ENCODE measurements at places on chromosomes 3 and 15. TPM values are rescaled to one million over a fixed set of nuclear protein-coding genes. Genes with fewer than 3 reads are reported as not detected.

The APOD gene
- not detected for total RNA-seq

The ALDH1A3 gene
- 0.47 TPM for total RNA-seq

The CYP8B1 gene
- 0.05 TPM for total RNA-seq

The COX17 gene
- total RNA-seq: 94.7 TPM

The TRIM71 gene
- 0.18 TPM for total RNA-seq

The MKRN2OS gene
- total RNA-seq: not detected

The PAK2 gene
- total RNA-seq: 65.8 TPM

The NEK10 gene
- total RNA-seq: 0.21 TPM

The DLL4 gene
- 0.38 TPM for total RNA-seq

The ZNF80 gene
- total RNA-seq: 0.29 TPM

The CACNA2D3 gene
- total RNA-seq: not detected

The SLC28A1 gene
- total RNA-seq: not detected

The CASR gene
- 0.08 TPM for total RNA-seq

The HLTF gene
- total RNA-seq: 13.2 TPM

The ZBTB20 gene
- total RNA-seq: 0.91 TPM

The B3GALNT1 gene
- 2.4 TPM for total RNA-seq

The FANCD2OS gene
- total RNA-seq: not detected

The IGSF10 gene
- not detected for total RNA-seq

DNA sequence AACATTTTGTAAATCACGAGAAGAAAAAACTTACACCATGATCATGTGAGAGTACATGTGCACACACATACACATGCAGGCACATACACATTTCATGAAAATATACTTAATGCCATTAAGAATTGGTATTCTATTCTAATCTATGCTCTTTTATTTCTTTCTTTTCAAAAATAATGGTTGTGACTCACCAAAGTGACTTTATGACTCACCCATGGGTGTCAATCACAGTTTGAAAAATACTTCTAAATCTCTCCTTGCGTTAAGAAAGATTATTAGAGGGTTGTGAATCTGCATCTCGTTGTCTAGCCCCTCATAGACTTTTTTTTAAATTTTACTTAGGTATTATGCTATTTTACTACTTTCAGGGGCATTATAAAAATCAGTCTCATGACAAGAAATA, 254.2 kb downstream of the TUSC7 start:
- DNase-seq: no peak

GRCh38 chr3:40623567-40623966, 98.8 kb downstream of the ZNF621 start:
- DNase-seq: no peak

GRCh38 chr3:54600441-54601204, 327.2 kb downstream of the LRTM1 start:
- no peak for DNase-seq

GRCh38 chr3:16504242-16504641, 9.3 kb downstream of the RFTN1 start:
- DNase-seq: no peak

GRCh38 chr3:13690636-13691035, 141.7 kb downstream of the FBLN2 start:
- DNase-seq: no peak

- DNase-seq: no peak
Measured at GRCh38 chr15:66586155-66586976, 20.6 kb upstream of the LCTL start.

- no peak for DNase-seq
Measured at GRCh38 chr3:119401503-119402440, 61.6 kb downstream of the TMEM39A start.

- no peak for DNase-seq
Measured at GRCh38 chr3:187661267-187661666, 8.9 kb downstream of the SST start.

- DNase-seq: no peak
Measured at GRCh38 chr3:138349926-138350665, 1.7 kb downstream of the MRAS start.

DNA sequence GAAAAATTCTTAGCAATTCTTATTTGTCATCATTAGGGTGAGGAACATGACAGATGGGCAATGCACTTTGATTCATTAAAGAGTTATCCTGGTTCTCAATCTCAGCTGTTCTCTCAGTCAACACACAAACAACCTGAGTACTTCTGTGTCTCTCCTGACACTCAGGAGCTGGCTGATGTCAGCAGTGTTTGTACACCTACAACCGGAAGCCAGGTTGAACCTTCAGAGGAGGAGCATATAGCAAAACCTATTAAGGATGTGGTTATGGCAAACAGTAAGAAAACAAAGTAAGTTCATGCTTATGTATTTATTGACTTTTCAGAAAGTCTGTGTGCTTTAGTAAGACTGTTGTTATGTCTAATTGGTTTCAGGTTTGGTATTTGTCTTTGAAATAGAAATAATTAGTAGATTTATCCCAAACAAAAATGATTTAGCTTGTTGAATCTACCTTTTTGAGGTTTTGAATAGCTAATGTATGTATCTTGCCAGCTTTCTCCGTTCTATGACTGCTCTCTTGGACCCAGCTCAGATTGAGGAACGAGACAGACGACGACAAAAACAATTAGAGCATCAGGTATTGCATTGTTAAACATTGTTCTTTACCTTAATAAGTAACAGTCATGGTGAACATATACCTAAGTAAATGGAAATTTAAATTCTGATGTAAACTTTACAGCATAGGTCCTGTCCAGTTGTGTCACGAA, 36.6 kb downstream of the CCDC66 start:
- DNase-seq: peak; percentile 29

- no peak for DNase-seq
Measured at GRCh38 chr15:77098572-77098971, 27.7 kb upstream of the TSPAN3 start.

GRCh38 chr3:58900386-58900785, 149.4 kb downstream of the CFAP20DC start:
- DNase-seq: no peak

GRCh38 chr3:19206540-19206939, 58.2 kb downstream of the KCNH8 start:
- no peak for DNase-seq

DNA sequence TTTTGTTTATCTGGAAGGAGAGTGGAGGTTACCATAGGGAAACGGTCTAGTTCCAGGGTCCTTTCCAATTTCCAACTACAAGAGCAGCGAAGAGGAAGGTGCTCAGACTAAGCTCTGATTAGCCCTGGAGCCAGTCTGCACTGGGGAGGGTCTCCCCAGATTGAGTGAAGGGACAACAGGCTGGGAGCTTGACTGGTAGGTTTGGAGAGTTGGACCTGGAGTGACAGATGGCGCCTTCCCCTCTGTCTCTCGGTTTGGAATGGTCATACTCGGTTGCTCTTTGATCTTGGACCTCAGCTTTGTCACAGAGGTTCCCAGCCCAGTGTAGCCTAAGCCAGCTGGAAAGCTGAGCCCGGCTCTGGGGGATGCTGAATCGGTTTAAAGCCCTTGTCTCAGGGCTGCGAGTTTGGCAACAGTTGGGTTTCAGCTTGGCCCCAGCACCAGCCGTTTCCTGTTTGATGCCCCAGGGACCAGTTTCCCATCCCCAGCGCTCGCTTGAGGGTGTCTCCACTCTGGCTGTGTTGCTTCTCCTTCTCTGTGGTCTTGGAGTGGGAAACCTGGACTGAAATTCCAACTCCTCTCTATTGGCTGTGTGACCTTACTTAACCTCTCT, 53.1 kb upstream of the ULK4 start:
- DNase-seq: no peak

DNA sequence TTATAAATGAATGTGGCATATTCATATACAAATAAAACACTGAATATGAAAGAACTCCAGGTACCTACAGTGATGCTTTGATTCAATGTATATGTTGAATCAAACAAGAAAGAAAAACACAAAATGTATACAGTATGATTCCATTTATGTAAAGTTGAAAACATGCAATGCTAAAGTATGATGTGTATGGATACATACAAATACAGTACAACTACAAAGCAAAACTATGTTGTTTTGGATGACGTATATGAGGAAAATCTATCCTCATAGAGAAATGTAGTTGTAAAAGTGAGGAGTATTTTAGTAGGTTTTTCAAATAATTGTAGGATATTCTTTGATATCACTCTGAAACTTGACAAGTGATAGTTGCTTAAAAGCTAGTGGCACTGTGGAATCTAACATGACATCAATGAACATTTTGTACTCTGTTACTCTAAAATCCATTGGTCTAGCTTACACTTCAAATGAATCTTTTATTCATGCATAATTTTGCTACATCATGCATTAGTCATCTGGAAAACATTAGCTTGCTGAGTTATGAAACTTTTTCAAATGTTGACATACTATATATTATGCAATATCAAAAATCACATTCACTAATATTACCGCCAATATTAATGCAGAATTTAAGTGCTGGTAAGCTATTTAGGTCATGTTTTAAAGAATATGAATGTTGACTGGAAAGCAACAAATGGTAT, 278.1 kb upstream of the CHRNA7 start:
- DNase-seq: no peak

- DNase-seq: no peak
Measured at GRCh38 chr3:99410789-99411311, 227.5 kb upstream of the COL8A1 start.

GRCh38 chr15:66630801-66631351, 65.1 kb upstream of the LCTL start:
- DNase-seq: no peak

DNA sequence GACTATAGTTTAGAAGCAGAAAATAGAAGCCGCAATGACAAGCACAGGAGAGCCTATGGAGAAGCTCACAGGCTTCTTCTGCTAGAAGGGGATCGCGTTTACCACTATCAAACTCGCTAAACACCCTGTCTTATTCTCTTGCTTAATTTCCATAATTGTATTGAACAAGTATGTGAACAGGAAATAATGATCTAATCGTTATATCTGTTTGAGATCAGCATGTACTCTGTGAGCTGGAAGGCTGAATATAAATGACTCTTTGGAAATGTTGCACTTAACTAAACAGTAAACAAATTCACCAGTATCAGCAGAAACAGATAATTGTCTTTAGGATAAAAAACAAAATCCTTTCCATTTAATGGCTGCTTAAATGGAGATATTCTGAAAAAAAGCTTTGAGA, 15.0 kb downstream of the NEK10 start:
- no peak for DNase-seq

DNA sequence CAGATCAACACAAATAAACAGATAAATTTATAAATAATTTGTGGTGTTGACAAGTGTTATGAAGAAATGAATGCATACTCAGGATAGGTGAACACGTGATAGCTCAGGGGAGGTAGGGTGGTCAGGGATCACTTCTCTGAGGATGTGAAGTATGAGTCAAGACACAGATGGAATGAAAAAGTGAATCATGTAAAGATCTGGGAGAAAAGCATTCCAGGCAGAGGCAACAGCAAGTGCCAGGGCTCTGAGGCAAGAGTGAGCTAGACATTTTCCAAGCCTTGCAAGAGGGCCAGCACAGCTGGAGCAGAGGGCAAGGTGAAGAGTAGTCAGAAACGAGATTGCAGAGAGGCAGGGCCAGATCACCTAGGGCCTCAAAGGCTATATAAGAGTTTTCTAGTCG, 177.8 kb downstream of the WNT5A start:
- no peak for DNase-seq

- no peak for DNase-seq
Measured at GRCh38 chr15:101488300-101489164, 975 bp downstream of the PCSK6 start.

DNA sequence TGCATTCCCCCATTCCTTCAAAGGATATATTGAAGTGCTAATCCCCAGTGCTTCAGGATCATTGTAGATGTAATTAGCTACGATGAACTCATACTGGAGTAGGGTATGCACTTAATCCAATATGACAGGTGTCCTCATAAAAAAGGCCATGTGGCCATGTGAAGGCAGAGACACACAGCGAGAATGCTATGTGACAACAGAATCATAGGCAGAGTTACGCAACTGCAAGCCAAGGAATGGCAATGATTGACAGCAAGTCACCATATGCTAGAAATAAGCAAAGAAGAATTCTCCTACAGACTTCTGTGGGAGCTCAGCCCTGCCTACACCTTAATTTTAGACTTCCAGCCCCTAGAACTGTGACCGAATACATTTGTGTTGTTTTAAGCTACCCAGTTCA, 875.6 kb upstream of the ROBO1 start:
- DNase-seq: no peak

DNA sequence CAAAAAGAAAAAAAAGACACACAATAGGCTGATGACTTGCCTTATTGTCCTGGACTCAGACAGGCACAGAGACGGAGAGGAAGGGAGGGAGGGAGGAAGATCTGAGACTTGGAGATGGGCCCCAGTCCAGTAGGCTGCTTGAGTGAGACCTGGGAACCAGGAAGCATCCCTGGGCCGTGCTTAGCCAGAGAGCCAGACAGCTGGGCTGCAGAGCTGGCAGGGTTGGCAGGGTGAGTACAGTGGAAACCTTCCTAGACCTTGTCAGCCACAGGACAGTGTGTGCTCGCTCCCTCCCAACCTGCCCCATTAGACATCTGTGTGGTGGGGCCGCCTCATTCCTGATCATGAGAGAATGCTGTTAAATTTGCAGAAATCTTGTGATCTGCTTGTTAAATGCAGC, 107.9 kb upstream of the ALDH1A3 start:
- no peak for DNase-seq

- DNase-seq: no peak
Measured at GRCh38 chr15:75655931-75656330, 8.2 kb downstream of the SNX33 start.

GRCh38 chr15:73948982-73949381, 22.7 kb downstream of the LOXL1 start:
- no peak for DNase-seq

DNA sequence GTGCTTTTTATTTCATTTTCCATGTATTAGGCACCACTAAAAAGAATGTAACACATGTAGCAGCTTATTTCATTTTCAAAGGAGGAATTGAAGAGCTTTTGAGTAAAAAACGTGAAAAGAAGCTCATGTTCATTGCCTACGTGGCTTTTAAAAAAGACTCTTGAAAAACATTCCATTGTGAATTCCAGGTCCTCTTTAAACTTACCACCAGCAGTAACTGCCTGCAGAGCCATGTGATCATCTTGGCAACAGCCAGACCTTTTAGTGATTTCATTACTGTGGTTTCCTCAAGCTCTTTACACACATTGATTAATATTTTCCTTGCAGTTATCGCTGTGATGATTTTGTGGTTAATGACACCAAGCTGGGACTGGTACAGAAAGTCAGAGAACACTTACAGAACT, 43.8 kb upstream of the FBXL22 start:
- DNase-seq: no peak

Measured in activated T-cell treated with anti-CD3 and anti-CD28 coated beads, Interleukin-2, amount 50 U/mL, for 4 hours (primary cell).